ENCODE measurements at places on chromosomes 1 and 21.

- DNase-seq, result no peak
Observed at GRCh38 chr1:31753707-31754349, 10.3 kb downstream of the ADGRB2 start.

DNA sequence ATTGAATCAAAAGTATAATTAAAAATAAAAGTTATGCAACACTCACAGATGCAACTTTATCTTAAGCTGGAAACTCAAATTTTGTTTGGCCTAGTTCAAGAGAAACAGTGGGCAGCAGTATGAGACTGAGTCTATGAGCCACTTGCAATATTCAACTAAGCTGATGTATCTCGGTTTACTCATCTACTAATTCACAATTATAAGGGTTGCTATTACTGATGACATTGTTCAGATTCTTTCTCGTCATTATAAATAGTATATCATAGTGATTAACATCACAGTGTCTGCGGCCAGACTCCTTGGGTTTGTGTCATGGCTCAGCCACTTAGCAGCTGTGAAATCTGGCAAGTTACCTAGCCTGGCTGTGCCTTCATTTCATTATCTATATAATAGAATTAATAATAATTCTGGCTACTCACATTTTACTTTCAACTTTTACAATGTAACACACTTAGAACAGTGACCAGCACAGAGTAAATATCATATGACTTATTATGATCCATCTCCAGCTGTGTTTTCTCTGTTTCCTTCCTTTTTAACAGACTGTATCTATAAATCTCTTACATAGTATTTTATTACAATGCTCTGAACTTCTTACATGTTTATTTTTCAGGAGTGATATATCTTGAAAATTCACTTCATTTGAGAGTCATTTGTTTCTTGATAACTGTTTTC is 194.3 kb upstream of the RGS18 start:
- no peak for DNase-seq

- no peak for DNase-seq
Observed at GRCh38 chr1:112027696-112028095, 38.2 kb upstream of the KCND3 start.

DNA sequence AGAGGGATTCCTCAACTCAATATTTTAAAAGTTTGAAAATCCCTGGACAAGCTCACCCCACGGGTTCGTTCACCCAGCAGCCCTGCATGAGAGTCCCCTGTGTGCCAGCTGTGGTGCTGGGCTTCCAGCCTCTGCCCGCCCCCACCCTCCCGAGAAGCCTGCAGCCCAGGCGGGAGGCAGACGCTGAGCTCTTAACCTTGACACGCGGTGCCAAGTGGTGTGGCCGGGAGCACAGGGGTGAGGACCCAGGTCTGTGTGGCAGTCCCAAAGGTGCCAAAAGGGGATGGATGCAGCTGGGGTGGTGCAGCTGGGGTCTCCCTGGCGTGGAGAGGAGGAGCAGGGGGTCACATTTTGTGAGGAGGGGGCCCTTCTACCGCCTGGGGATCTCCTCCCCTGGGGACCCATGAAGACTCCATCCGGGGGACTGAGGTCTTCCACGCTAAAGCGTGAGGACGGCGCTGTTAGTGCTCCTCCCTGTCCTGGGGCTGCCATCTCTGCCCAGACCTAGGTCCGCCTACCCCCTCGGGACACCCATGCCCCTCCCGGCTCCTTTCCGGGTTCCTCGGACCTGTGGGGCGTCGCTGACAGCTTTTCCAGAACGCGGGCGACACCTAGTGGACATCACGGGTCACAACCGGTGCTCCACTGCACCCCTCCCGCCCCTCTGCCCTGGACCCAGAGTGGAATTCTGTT is 12.9 kb downstream of the PLA2G2F start:
- DNase-seq, result peak; percentile 21

DNA sequence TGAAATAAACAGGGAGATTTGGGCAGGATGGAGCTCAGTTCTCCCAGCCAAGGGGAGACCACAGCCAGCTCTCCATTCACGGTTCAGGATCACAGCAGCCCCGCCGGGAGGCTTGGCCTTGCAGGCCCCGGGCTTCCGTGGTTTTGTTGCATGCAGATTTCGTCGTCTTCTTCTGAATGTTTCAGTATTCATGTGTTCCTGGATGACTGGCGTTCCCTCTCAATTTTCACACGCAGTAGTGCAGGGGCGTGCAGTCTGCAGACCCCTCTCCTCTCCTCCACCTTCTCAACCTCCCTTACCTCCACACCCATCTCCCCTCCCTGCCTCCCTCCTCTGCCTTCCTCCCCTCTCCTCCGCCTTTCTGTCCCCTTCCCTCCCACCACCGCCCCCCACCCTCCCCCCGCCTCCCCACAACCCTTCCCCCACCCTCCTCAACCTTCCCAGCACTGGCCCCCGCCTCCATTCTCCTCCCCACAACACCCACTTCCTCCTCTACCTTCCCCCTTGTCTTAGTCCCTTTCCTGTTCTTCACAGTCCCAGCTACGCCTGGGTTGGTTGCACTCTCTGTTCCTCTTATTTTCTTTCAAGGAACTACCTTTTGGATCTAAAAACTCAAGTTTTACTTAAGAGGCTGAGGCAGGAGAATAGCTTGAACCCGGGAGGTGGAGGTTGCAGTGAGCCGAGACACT is 8.4 kb upstream of the SLC19A1 start:
- DNase-seq, result no peak

DNA sequence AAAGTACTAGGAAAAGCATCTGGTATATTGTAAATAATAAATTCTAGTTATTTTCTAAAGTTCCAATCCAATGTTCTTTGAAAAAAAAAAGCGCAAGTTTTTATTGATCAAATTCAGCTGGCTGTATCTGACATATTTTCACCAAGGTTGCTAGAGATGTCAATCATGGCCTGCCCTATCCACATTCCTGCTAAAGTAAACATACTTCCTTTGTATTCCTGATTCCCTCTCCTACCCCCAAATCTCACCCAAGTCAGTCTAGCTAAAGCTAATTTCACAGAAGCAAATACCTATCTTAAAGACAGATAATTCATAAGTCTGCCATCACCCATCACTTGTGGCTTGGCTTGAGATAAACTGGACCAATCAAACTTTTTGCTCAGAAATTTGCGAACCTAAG is 21.3 kb downstream of the ANKRD13C start:
- DNase-seq, result no peak

GRCh38 chr1:169263059-169263458 is 104.5 kb downstream of the NME7 start:
- DNase-seq, result no peak

GRCh38 chr1:212455401-212455800 is 22.7 kb downstream of the NENF start:
- DNase-seq, result no peak

- no peak for DNase-seq
Observed at GRCh38 chr1:1626207-1627141, 5.5 kb upstream of the MMP23B start.

- no peak for DNase-seq
Observed at GRCh38 chr1:160534823-160535605, 12.0 kb upstream of the SLAMF6 start.

- DNase-seq, result peak; percentile 9
Observed at GRCh38 chr1:110436635-110437034, 14.3 kb upstream of the PROK1 start.

DNA sequence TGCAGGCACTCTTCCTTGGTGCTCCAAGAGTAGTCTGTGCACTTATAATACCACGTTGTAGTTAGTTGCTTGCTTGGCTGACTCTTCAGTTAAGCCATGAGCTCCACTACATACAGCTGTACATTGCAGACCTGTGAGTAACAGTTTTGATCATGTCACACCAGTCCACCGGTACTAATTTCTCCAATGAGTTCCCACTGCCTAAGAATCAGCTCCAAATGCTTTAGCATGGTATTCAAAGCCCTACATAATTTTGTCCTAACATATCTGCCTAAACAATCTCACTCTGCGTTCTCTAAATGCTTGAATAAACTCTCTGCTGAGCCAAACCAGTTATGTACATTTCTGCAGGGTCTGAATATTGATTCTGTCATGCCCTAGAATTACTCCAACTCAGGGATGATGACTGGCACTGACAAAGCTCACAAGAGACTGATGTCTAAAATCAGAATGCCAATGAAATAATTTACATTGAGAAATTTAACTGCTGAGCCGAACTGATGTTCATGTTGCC is 200.7 kb downstream of the LHX8 start:
- no peak for DNase-seq

- no peak for DNase-seq
Observed at GRCh38 chr1:160999376-160999775, 21.6 kb downstream of the F11R start.

GRCh38 chr1:201264072-201264471 is 19.2 kb upstream of the PKP1 start:
- DNase-seq, result no peak

DNA sequence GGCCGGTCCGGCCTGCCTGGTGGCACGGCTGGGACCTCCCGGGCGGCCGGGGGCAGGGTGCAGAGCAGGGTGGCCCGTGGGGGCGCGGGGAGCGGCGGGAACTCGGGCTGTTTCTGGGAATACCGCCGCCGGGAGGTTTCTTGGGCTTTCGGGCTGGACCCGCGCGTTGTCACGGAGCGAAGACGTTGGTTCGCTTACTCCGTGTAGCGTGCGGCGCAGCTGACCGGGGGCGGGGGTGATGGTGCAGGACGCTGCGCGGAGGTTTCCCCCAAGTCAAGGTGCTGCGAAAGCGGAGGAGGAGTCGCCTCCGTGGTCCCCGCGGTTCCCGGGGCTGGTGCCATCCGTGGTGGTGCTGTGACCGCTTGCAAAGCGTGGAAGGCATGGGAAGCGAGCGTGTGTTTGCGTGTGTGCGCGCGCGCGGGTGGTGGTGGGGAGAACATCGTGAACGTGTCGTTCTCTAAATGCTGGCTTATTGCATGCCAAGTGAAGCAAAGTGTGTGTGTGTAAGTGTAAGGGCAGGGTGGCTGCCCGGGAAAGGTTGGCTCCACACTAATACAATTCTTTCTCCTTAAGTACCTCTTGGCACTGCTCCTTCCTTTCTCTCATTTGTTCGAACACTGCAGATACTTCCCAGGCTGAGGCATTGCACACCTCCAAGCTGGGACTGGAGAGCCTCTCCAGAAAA is 1.1 kb downstream of the RYR2 start:
- DNase-seq, result no peak

GRCh38 chr21:42120101-42120902 is 49.2 kb downstream of the UMODL1 start:
- DNase-seq, result no peak

DNA sequence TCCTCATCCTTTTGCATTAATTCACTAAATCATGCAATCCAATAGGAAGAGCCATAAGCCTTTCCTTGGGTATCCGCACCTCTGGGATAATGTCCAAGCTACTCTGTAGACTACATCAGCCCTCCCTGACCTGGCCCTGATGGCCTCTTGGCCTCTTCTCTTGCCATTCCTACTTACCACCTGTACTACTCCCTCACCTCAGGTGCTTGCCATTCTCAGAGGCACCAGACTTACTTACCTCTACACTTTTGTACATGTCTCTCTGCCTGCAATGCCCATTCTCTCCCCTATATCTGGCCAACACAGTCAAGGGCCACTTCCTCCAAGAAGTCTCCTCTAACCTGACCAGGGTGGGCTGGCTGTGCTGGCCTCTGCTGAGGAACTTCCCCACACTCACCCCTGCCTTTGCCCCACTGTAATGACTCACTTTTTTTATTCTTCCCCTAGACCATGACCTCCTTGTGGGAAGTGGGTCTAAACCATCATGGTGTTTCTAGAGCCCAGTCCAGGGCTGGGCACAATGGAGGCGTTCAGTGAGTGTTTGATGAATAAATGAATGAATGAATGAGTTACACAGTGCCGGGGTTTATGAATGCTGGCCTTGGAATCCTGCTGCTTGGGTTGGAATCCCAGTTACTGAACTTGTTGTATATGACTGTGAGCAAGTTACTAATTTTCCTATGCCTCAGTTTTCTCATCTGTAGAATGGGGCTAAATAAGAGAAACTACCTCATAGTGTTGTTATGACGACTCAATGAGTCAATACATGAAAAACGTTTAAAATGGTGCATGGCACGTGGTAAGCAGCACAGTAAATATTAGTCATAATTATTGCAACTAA is 179.8 kb downstream of the FOXD2 start:
- no peak for DNase-seq

GRCh38 chr1:236288620-236288976 is 6.8 kb upstream of the ERO1B start:
- DNase-seq, result no peak

GRCh38 chr1:36187800-36188593 is 32.0 kb downstream of the MAP7D1 start:
- peak; percentile 44 for DNase-seq

DNA sequence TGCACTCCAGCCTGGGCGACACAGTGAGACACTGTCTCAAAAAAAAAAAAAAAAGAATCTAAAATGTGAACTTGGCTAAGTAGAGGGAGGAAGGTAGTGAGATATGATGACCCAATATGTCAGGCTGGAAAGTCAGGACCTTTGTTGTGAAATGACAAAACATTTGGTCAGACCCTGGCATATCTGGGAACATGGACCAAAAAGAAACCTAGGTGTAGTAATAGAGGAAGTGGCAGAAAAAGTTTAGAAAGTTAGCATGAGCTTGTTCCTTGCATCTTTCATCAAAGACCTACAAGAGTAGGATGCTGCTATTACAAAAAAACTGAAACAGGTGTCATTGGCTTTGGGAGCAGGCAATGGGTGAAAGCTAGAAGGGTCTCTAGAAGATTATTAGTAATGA is 7.3 kb upstream of the S100A3 start:
- DNase-seq, result no peak

DNA sequence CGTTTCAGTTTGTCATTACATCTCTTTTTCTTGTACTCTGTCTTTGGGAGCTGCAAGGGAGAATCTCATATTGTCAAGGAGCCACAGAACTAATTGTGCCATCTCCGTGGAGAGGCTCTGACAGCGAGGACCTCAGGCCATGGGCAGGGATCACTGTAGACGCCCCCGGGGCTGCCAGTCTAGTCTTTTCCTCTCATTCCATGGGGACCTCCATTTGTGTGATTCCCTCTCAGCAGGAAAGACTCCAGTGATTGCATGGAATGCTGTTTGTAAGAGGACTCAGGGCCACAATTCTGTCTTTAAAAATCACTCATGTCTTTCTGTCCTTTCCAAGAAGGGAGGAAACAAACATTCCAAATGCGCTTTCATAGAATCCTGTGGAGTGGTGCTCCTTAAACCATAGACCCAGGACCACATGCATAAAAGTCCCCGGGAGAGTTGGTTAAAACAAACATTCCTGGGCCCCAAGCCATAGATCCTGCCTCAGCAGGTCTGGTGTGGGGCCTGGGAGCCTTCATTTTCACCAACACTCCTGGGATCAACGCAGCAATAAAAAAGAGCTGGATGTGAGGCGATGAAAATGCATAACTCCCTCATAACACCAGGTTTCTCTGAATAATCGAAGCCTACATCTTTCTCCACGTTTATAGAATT is 104.5 kb downstream of the ZP4 start:
- DNase-seq, result no peak

DNA sequence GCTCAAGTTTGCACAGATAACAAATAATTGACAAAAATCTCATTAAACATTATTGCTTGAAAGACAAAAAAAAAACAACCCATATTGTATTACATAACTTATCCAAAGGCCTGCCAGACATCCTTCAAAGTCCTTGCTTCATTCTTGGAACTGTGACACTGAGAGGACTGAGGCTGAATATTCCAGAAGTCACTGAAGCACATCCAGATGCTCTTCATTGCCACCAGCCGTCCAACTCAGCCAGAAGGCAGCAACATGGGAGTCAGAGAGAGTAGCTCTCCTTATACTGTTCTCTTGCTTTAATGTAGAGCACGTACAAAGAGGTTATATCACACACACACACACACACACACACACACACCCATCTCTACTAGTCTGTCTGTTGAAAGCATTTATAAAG is 755.0 kb downstream of the LTN1 start:
- DNase-seq, result no peak

GRCh38 chr1:54507033-54507870 is 40.8 kb upstream of the ACOT11 start:
- no peak for DNase-seq

- DNase-seq, result no peak
Observed at GRCh38 chr21:46662367-46662654, 26.8 kb downstream of the PRMT2 start.
